ENCODE measurements at places on chromosomes 13 and 19.

- no peak for DNase-seq
Observed at GRCh38 chr19:11152318-11153062, 3.1 kb downstream of the SPC24 start.

- no peak for DNase-seq
Observed at GRCh38 chr19:38284422-38284821, 19.6 kb upstream of the C19orf33 start.

- DNase-seq, result no peak
Observed at GRCh38 chr19:5001615-5002014, 32.7 kb downstream of the KDM4B start.

- no peak for DNase-seq
Observed at GRCh38 chr19:16661480-16662034, 618 bp downstream of the TMEM38A start.

DNA sequence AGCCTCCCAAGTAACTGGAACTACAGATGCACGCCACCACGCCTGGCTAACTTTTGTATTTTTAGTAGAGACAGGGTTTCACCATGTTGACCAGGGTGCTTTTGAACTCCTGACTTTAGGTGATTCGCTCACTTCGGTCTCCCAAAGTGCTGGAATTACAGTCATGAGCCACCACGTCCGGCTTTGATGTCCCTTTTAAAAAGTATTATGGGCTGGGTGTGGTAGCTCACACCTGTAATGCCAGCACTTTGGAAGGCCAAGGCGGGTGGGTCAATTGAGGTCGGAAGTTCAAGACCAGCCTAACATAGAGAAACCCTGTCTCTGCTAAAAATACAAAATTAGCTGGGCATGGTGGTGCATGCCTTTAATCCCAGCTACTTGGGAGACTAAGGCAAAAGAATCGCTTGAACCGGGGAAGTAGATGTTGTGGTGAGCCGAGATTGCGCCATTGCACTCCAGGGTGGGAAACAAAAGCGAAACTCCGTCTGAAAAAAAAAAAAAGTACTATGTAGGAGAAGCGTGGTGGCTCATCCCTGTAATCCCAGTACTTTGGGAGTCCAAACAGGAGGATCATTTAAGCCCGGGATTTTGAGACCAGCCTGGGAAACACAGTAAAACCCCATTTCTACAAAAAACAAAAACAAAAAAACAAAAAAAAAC lies 22.8 kb upstream of the ERVV-1 start:
- DNase-seq, result no peak

GRCh38 chr13:28751175-28751960 lies 32.6 kb upstream of the SLC46A3 start:
- no peak for DNase-seq

- no peak for DNase-seq
Observed at GRCh38 chr13:40668335-40668734, 1.9 kb upstream of the FOXO1 start.

DNA sequence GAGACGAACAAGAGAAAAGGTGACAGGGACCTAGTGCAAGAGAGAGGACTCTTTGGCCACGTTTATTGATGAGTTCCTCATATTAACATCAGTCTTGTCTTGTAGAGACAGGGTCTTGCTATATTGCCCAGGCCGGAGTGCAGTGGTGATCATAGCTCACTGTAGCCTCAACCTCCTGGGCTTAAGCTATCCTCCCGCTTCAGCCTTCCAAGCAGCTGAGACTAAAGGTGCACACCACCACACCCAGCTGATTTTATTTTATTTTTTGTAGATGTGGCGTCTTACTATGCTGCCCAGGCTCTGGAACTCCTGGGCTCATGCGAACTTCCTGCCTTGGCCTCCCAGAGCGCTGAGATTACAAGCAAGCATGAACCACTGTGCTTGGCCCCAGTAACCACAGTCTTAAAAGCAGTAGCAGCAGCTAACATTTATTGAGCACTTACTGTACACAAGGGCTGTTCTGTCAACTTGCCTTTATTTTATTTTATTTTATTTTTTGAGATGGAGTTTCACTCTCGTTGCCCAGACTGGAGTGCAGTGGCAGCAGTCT lies 1.1 kb upstream of the SH2D3A start:
- DNase-seq, result no peak

DNA sequence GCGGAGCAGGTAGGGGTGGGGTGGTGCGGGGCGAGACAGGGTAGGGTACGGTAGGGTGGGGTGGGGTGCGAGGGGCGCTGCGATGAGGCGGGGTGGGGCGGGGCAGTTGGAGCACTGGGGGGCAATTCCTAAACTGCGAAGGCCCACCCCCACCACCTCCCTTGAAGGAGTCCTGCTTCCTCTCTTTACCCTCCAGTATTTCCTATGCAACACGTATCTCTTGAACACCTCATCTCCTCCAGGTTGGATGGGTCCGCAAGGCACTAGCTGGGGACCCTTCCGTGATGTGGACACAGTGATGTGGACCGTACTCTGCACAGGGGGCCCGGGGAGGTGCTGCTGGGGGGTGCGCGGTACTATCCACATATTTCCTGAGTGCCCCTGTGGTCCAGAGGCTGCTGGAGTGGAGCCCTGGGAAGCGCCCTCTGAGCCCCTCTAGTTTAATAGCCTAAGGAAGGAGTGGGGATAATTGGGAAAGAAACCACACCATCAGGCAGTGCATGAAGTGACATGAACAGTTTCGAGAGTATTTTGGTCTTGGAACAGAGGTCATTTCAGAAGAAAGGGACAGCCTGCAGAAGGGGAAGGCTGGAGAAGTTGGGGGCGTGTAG lies 1.1 kb downstream of the IL17D start:
- no peak for DNase-seq

- DNase-seq, result no peak
Observed at GRCh38 chr19:7063764-7064418, 5.4 kb upstream of the MBD3L3 start.

DNA sequence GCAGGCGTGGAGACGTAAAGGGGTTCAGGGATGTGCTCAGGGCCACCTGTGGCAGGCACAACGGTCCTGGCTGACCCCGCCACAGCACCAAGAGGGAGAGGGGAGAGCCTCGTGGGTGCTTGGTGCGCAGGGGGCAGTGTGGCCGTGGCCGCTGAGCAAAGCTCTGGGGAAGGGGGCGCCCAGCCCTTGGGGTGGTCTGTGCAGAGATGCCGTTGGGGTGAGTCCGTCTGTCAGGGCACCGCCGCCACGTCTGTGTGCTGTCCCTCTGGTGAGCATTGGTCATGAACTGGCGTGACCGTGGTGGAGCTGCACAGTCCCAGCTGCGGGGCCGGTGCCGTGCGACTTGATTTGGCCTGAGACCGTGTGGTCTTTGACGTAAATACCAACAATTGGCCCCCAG lies 15.3 kb downstream of the GNA11 start:
- no peak for DNase-seq

GRCh38 chr13:101795025-101795424 lies 342.6 kb downstream of the ITGBL1 start:
- DNase-seq, result no peak

GRCh38 chr13:27182844-27183497 lies 11.4 kb upstream of the USP12 start:
- peak; percentile 19 for DNase-seq

- DNase-seq, result no peak
Observed at GRCh38 chr19:4977299-4978174, 8.6 kb downstream of the KDM4B start.

DNA sequence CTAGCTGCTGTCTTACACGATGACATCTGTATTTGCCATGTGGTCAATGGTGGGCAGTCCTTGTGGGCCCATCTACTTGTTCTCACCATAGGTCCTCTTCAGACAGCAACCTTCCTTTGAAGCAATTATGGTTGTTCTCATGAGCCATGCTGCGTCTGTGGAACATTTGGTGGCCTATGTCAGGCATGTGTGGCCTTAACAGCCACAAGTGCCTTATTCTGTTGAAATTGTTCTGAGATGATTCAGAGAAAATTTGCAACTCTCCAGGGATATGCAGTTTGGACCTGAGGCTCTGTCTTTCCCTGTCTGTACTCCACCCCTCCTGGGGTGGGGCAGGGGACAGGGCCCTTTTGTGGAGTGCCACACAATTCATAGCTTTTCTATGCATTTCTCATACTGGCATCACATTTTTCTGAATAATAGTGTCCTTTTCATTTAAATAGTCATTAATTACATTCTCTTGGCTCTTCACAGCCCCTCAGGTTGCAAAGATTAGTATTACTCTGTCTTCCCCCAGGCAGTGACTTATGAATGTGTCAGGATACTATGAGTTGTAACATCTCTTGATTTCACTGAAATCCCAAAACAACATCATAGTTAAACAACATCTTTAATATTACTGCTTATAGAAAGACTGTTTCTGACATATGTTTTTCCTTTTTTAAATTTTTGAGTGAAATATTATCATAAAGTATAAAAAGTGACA lies 102.1 kb downstream of the ITGBL1 start:
- DNase-seq, result no peak

GRCh38 chr13:20633802-20634201 lies 66.8 kb downstream of the IFT88 start:
- no peak for DNase-seq

GRCh38 chr13:30052120-30052519 lies 201.7 kb upstream of the UBL3 start:
- DNase-seq, result no peak

- no peak for DNase-seq
Observed at GRCh38 chr13:40337651-40338050, 328.8 kb downstream of the FOXO1 start.
